ENCODE measurements at places on chromosomes 16 and 17. TPM values are rescaled to one million over a fixed set of nuclear protein-coding genes. Genes with fewer than 3 reads are reported as not detected.

VWA3A gene
- not detected for polyA plus RNA-seq

SDK2 gene
- polyA plus RNA-seq = 25.7 TPM

G6PC1 gene
- not detected for polyA plus RNA-seq

BRIP1 gene
- 6.2 TPM for polyA plus RNA-seq

RAMP2 gene
- polyA plus RNA-seq = 78.1 TPM

MSRB1 gene
- polyA plus RNA-seq = 37.5 TPM

KRTAP9-4 gene
- not detected for polyA plus RNA-seq

HDAC5 gene
- 49.0 TPM for polyA plus RNA-seq

KRT222 gene
- polyA plus RNA-seq = 0.46 TPM

RND2 gene
- 0.71 TPM for polyA plus RNA-seq

GLOD4 gene
- 54.5 TPM for polyA plus RNA-seq

TBC1D3 gene
- not detected for polyA plus RNA-seq

HMOX2 gene
- 40.4 TPM for polyA plus RNA-seq

APOBR gene
- polyA plus RNA-seq = 0.90 TPM

TEKT1 gene
- polyA plus RNA-seq = not detected

CDH1 gene
- 23.5 TPM for polyA plus RNA-seq

ALDH3A1 gene
- polyA plus RNA-seq = 0.32 TPM

HSDL1 gene
- polyA plus RNA-seq = 18.6 TPM

Data from muscle of back (tissue), 13 donors.